Stimulated activated CD4-positive, alpha-beta T cell treated with anti-CD3 and anti-CD28 coated beads, TNF-alpha, amount 100 ng/mL, for 48 hours (primary cell): ENCODE measurements at places on chromosomes 3 and 15.

DNA sequence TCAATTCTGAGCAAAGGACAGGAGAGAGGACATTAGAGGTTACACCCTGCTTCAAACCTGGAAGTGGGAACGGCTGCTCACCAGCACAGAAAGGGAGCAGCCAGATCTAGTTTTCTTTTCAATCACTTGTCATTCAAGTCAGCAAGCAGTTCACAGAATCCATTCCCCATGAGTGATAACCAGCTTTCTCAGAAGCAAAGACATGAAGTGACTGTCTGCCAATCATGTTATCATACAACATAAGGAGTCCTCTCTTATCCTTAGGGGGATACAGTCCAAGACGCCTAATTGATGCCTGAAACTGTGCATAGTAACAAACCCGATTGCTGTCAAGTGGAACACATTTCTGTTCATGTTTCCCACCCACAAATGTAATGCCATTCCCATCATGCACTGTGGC is 54.7 kb downstream of the FAM98B start:
- DNase-seq: no peak

DNA sequence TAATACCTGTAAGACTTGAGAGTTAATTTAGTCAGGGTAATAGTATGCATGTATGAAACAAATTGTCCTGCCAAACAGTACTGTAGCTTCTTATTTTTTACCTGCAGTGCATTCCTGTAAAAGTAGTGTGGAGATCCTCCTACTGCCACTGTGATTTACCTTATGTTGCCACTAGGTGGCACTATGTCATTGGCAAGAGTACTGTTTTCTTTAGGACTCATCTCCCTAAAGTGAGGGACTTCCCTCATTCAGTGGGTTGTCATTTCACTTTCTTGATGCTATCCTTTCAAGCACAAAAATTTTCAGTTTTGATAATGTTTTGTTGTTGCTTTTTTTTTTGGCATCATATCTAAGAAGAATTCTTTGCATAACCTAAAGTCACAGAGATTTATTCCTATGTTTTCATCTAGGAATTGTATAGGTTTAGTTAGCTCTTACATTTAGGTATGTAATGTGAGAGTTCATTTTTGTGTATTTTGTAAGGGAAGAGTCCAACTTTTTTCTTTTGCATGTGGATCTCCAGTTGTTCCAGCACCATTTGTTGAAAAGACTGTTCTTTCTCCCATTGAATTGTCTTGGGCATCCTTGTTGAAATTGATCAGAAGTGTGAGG is 105.7 kb downstream of the AKAP13 start:
- DNase-seq: peak; percentile 65

- no peak for DNase-seq
Measured at GRCh38 chr3:51960386-51960785, 5.2 kb downstream of the GPR62 start.

DNA sequence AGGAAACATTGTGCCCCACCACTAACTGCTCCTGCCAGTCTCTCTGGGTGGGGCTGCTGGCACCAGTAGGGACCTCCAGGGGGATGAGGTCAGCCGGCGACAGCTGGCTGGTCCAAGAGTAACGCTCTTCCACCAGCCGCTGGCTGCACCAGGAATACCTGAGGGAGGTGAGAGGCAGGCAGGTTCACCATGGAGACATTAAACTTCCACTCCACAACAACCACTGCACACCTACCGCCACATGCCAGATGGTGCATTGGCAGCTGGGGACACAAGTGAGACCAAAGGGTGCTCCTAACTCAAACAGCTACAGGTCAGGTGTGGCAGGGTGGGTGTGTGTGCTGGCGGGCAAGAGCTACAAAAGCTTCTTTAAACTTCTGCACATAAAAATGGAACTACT is 4.5 kb downstream of the POLG start:
- no peak for DNase-seq

- no peak for DNase-seq
Measured at GRCh38 chr15:50735156-50735555, 30.4 kb downstream of the SPPL2A start.
